Stimulated activated CD4-positive, alpha-beta T cell treated with anti-CD3 and anti-CD28 coated beads, Interleukin-15, amount 100 ng/mL, for 24 hours (primary cell): ENCODE measurements at places on chromosomes 4 and X.

DNA sequence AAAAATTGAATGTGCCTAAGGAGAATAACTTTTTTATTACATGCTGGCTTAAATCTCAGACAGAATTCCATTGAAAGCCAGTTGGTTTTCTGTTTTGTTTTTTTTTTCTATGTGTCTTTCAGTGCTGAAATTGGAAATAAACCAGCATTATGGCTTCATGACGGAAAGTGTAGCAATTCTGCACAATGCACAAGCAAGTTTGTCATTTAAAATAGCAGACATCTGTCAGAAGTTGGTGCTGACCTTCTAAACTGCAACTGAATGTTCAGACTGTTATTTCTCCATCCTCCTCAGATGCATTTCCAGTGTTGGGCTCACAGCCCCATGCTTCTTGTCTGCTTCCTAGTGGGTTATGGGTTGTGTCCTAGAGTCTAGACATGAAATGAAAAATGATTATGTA is 107.2 kb upstream of the LIMCH1 start:
- no peak for DNase-seq

DNA sequence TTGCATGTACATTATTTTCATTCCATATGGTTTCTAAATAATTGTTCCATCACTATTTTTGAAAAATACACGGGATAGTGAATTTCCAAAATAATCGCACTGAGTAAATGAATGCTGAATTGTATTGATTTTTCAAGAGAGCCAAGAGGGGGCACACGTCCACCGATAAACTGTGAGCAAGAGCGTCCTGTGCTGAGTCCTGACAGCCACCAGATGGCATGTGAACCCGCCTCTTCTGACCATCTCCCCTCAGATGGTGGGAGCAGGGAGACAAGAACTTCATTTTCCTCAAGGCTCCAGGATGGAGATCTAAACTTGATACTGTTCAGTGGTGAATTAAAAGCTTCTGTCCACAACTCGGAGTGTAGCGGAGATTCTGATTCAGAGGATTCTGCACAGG is 30.6 kb upstream of the IL9R start:
- peak; percentile 42 for DNase-seq

GRCh38 chr4:5802565-5802964 is 90.3 kb downstream of the CRMP1 start:
- DNase-seq, result no peak

DNA sequence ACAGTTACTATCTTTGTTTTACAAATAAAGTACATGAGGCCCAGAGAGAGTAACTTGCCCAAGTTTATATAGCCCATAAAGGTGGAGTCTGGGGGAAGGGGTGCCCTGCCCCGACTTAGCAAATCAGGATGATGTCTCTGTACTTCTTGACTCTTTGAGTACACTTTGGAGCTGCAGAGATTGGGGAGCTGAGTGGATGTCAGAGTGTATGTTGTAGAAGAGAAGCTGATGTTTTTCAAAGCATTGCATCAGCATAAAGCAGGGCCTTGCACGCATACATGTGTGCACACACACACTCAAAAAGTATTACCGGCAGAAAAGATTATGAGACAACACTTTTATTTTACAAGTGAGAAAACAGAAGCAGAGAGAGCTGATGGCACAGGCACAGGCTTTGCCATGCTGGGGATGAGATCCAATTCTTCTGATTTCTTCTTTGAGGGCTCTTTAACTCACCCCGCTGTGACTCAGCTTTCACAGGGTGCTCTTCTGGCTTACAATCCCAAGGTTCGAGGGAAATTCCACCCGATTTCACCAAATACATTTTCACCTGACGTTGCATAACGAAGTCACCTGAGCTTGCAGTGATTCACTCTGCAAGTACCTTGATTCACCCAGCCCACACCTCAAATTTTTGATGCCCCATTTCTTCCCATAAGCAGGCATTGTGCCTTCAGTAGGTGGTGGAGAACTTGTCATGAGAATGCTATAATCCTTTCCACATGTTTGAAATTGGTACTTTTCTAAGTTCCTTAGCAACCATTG is 292.8 kb upstream of the BOD1L1 start:
- no peak for DNase-seq

DNA sequence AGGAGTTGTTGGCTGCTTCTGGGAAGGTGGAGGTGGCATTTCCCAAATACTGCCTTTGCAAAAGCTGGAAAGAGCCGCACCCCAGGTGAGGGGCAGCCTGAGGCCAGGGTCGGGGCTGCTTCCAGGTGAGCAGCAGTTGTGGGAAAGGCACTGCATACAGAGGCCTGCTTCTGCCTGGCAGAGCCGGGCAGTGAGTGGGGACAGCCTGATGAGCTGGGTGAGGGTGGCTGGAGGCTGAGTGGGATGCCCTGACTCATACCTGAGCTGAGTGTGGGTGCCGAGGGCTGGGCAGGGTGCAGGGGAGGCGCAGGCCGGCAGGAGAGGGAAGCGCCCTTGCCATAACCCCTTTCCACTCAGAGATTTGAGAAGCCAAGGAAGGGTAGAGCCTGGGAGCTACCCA is 6.5 kb upstream of the PSAPL1 start:
- DNase-seq, result no peak

- DNase-seq, result no peak
Observed at GRCh38 chr4:145782756-145783155, 102.8 kb downstream of the C4orf51 start.

DNA sequence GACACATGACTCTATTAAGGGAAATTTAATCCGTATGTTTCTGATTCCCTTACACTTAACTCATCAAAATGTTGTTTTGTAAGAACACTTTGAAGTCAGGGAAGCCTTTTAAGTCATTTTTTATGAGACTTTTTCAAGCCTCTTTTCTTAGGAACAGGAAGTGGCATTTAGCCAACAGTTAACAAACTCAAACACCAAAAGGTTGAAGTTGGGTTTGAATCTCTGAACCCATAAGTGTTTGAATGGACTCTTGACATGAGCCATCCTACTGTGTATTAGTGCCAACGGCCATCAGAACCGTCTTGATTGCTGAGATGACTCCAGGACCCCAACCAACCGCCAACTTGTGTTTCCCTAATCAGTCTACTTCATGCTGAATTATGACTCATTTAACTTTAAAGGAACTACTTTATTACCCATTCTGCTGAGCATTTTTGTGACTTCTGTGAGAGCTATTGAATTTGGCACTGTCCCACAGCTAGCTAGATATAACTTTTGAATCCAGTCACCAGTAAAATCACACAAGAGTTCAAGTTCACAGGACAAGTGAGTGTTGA is 209.1 kb upstream of the FAT1 start:
- DNase-seq, result no peak

GRCh38 chr4:173506597-173507211 is 23.3 kb downstream of the HAND2 start:
- DNase-seq, result no peak

DNA sequence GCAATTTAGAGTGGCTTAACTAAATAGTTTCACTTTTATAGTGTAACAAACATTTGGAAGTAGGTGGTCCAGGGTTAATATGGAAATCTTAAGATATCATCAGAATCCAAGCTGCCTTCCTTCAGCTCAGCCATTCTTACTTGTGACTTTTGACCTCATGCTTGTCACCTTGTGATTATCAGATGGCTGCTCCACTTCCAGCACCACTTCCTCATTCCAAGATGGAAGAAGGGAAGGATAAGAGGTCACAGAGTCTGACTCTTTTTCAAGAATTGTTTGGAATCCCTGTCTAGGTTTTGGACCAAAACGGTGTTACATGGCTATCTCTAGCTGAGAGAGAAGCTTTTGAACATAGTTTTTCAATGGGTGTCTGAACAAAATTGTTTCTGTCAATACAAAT is 39.9 kb downstream of the MTTP start:
- no peak for DNase-seq

GRCh38 chr4:24067367-24068193 is 177.7 kb upstream of the PPARGC1A start:
- no peak for DNase-seq

DNA sequence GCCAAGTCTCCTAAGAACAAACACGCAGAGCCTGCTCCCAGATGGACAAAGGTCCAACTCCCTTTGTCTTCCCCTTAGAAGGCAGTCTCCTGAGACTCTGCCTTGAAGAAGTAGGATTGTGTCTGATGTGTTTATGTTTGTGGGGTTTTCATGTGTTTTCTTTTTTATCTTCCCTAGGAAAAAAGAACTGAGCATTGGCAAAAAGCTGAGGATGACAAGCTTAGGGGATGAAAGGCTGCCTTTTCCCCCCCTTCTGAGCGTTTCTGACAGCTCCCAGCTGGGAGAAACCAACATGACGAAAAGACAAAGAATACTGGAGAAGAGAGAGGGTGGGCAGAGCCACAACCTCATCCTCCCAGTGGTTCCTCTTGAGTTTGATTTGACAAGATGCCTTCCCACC is 181.1 kb downstream of the EVC2 start:
- no peak for DNase-seq

DNA sequence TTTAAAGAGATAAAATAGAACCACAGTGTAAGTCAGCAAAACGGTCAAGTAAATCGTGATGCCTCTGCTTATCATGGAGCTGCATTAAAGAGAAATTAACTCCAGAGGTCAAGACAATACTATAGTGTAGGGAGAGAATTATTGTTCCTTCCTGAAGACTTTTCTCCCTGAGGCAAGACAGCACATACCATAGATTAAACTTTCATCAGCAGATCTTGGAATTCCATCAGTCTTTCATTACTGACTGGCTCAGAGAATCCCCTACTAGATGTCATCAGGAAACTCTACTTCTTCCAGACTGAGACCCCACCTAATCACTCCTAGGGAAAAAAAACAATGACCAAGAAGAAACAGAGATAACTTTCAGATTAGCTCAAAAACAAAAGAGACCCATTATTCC is 131.3 kb downstream of the NSUN7 start:
- DNase-seq, result no peak

DNA sequence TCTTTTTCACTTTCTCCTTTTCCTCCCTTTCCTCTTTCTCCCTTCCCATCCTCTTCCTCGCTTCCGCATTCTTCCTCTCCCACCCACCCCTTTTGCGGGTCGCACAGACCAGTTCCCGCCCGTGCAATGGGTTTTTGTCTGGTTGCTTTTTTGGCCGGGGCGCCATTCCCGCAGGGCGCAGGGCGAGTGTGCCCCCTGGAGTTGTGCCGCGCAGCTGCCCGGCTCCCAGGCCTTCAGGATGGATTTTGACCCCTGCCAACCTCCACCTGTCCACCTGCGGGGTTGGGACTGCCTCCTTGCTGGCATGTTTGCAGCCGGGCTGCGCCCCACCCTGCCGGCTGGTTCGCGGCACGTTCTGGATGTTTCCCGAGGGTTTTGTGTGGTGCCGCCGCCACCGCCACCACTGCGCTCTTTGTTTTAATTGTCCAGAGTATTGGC is 578 bp upstream of the SEL1L3 start:
- peak; percentile 40 for DNase-seq

DNA sequence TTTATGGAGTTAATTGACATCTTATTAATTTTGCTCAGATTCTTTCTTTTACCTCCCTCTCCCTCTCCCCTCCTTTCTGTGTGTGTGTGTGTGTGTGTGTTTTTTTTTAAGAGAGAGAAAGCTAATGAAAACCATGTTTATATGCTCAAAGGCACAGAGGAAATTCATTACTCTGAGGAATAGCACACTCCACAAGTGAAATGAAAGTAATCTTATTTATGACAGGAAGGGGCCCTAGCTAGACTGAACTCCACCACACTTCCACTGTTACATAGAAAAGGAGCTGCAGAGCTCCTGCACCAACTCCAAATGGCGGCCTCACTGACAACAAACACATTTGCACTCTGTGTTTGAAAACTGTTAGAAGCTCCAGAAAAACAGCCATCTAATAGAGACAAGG is 150.6 kb downstream of the RASL11B start:
- peak; percentile 5 for DNase-seq

DNA sequence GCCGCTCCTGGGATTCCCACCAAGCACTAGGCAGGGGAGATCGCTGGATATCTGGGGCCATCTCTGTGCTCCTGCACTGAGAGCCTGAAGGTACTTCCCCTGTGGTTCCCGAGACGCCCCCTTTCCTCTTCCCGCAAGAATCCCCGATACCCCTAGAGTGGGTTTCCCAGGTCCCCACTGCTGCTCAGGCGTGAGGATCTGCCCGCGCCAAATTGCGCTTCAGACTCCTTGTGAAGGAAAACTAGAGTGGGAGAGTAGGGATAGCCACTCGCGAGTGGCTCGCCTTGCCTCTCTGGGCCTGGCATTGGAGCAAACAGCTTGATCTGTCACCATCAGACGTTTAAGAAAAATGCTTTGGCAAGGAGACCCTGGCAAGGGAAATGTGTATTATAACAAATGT is 1.5 kb downstream of the IL1RAPL2 start:
- no peak for DNase-seq

DNA sequence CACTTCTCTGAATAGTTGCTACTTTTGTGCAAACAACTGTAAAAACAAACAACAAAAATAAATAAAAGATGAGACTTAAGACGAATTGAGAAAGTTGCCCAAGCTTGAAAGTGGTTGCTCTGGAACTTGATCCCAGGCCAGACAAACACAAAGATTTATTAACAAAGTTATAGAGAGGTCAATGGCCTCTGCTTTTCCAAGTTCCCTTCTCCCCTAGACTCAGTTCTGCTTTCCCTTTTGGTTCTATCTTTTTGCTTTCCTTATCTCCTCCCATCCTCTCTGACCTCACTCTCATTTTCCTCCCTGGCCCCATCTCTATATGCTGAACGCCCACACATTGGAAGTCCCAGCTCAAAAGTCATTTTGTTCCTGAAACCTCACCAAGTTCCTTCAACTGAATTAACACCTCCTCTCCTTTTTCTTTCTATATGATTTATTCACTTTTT is 82.7 kb downstream of the MXRA5 start:
- DNase-seq, result peak; percentile 1
